ENCODE measurements at places on chromosomes 1 and 21.

- DNase-seq, result no peak
Measured at GRCh38 chr1:53016705-53017104, 45.3 kb upstream of the PODN start.

DNA sequence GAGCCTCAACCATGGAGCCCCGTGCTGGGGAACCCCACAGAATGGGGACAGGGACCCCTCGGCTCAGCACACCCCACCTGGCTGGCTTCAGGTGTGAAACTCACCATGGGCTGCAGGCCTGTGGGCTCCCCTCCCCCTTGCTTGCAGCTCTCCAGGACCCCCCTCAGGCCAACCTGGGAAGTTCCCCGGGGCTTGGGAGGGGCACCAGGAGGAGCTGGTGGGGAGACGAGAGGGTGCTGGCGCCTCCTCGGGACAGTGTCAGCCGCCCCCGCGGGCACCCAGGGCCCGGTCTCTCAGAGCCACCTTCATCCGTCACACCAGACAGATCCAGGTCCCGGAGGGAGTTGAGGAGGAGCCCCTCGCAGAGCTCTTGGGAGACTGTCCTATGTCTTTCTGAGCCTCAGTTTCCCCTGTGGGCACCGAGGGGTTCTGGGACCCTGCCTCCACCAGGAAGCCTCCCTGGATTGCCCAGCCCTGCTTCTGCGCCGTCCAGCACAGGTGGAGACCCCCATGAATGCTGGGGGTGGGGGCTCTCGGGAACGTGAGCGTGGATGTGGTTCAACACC, 657 bp upstream of the TNFRSF18 start:
- no peak for DNase-seq

GRCh38 chr1:181469829-181470228, 13.5 kb upstream of the CACNA1E start:
- no peak for DNase-seq

- DNase-seq, result no peak
Measured at GRCh38 chr1:230002164-230002803, 64.8 kb upstream of the GALNT2 start.

- DNase-seq, result no peak
Measured at GRCh38 chr1:24640288-24640687, 2.8 kb upstream of the SRRM1 start.

DNA sequence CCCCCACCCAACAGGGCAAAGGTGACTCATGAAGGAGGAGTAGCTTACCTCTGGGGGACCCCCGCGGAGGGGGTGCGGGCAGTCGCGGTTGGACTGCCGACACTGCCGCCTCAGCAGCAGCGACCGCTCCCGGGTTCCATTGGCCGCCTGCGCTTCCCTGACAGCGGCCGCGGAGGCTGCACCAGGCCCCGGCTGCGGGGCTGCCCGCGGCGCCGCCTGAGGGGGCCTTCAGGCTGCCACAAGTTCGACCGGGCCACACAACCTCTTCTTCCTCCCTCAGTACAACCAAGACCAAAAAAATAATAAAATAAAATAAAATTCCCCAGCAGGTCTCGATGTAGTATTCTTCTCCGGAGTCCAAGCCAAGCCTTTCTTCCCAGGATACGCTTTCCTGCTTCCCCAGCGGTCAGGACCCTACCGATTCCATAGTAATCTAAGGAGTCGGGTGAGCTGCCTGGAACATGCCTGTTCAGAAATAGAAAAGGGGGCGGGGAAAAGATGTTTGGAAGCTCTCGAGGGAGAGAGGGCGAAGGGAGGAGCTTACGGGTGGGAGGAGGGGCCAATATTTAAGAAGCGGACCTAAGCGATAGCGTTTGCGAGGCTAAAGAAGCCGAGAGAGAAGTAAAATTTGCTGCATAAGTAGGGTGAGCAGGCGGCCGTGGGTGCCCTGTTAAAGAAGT, at the start of gene PI4KB:
TSS of gene PI4KB (minus strand) at position 194 of the 680 bp plus-strand sequence. CDS start 10,935 bp downstream, outside the sequence.
- peak; percentile 80 for DNase-seq

DNA sequence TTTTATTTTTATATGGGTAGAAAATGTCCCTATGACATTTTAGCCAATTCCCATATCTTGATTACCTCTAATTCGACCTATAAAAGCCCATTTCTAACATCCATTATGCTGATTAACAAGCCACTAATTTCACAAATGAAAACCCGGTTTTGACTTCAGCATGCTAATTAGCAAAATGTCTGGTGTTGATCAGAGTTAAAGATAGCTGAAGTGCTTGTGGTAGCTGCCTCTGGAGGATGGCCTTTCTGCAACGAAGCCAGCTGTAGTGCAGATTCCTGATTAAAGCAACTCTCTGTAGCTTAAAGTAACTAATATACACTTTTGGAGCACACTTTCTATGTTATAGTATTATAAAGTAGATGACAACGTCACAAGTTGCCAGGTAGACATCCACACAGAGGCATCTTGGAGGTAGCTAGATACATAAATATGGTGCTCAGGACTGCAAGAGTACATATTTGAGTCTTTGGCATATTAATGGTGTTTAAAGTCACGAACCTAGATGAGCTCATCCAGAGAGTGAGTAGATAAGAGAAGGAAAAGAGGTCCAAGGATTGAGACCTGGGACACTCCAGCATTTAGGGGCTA, 239.5 kb downstream of the BRINP2 start:
- no peak for DNase-seq

GRCh38 chr1:101178688-101179491, 57.9 kb upstream of the S1PR1 start:
- no peak for DNase-seq

- DNase-seq, result no peak
Measured at GRCh38 chr1:51230501-51231078, 5.5 kb upstream of the RNF11 start.
